ENCODE measurements at places on chromosomes 7 and 10. TPM values are rescaled to one million over a fixed set of nuclear protein-coding genes. Genes with fewer than 3 reads are reported as not detected.

- H3K27ac ChIP-seq, result no peak overlapping the region
- H3K36me3 ChIP-seq, result no peaks in the 10 kb centered on the region
- peaks cover 3% of the 10 kb centered on the region for H3K27me3 ChIP-seq
Measured at GRCh38 chr7:11833431-11833830, 1.4 kb upstream of the THSD7A start.

DNA sequence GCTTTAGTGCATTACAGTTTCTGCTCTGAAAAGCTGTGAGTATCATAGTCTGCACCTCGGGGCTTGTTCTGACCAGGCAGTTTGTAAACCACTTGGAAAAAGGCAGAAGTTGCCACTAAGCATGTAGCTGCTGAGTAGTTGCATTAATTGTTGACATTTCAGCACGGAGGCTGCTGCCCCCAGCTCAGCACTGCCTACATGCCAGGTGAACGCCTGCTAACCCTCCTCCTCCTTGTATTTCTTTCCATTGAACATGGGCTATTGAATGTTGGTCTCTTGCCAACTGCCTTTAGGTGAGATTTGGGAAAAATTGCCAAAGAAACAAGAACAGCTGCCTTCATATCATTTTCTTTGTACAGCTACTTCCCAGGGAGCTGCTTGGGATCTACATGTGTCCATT, 164.2 kb downstream of the RAPGEF5 start:
- no peak for DNase-seq
- no peak overlapping the region for H3K27ac ChIP-seq
- no peak overlapping the region for H3K4me3 ChIP-seq
- no peaks in the 10 kb centered on the region for H3K36me3 ChIP-seq
- H3K27me3 ChIP-seq, result no peaks in the 10 kb centered on the region
- H3K4me1 ChIP-seq, result no peaks in the 10 kb centered on the region

The BMPER gene
- total RNA-seq, result not detected

DNA sequence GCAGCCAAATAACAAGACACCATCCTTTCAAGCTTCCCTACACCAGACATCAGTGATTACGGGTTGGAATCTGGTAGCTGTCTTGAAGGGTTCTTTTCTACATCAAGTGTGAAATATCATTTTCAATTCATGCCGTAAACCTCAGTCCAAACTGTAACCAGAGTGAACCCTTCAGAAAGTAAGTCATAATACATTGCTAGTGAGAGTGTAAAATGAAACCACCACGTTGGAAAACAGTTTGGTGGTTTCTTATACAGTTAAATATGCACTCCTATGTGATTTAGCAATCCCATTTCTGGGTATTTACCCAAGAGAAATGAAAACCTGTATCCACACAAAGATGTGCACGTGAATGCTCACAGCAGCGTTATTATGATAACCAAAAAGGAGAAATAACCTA, 25.6 kb upstream of the ZC3HAV1L start:
- H3K4me1 ChIP-seq, result peaks cover 16% of the 10 kb centered on the region
- H3K36me3 ChIP-seq, result peaks cover 81% of the 10 kb centered on the region
- no peaks in the 10 kb centered on the region for H3K27me3 ChIP-seq

GRCh38 chr7:99848420-99849216, 20.8 kb downstream of the CYP3A43 start:
- no peaks in the 10 kb centered on the region for H3K36me3 ChIP-seq
- no peak for DNase-seq
- no peak overlapping the region for H3K27ac ChIP-seq
- H3K4me1 ChIP-seq, result no peaks in the 10 kb centered on the region

DNA sequence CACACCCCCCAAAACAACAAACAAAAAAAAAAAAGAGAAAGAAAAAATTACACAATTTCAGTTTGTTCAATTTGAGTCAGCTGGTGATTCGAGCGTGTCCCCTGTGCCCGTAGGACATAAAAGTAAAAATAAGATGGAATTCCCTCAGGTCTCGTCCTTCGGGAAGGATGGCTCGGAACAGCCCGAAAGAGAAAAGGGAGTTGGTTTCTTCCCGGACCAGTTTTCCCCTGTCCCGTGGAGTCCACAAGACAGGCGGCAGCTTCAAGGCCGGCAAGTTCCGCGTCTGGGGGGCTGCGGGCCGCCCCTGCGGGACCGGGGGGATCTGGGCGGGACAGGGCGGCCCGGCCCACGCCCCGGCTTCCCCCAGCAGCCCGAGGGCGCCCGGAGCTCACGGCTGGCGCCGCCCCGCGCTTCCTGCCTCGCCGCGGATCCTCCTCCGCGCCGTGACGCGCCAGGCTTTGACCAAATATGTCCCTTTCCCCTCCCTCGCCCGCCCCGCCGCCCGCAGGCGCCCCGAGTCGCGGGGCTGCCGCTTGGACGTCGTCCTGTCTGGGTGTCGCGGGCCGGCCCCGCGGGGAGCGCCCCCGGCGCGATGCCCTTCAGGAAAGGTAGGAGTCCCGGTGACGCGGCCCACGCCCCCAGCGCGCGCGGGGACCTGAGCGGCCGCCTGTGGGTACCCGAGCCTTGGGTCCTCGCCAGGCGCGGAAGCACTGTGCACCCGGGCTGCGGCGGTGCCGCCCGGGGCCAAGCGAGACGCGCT, 55.8 kb downstream of the RBM17 start:
- DNase-seq, result peak; percentile 87
- H3K27ac ChIP-seq, result peak overlapping the region; percentile 73
- peak overlapping the region; percentile 74 for H3K4me3 ChIP-seq
- H3K4me1 ChIP-seq, result peaks cover 45% of the 10 kb centered on the region
- H3K36me3 ChIP-seq, result no peaks in the 10 kb centered on the region

DNA sequence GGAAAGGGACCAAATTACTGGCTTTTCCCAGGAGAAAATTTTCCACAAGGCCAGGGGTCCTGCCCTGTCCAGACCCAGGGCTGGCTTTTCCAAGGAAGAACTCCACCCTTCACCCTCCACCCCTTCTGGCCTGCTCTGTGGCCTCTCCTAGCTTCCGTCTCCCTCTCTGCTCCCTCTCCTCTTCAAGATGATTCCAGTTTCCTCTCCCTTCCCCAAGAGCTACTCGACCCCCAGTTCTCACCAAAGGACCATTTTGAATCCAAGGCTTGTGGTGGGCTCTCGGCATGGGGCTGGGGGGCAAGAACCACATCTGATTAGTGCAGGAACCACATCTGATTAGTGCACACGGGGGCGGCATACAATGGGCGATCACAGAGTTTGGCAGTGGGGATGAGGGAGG, 7.7 kb downstream of the CHAT start:
- no peak for DNase-seq
- H3K27me3 ChIP-seq, result peaks cover 5% of the 10 kb centered on the region
- H3K4me1 ChIP-seq, result no peaks in the 10 kb centered on the region
- no peak overlapping the region for H3K4me3 ChIP-seq
- H3K27ac ChIP-seq, result no peak overlapping the region

DNA sequence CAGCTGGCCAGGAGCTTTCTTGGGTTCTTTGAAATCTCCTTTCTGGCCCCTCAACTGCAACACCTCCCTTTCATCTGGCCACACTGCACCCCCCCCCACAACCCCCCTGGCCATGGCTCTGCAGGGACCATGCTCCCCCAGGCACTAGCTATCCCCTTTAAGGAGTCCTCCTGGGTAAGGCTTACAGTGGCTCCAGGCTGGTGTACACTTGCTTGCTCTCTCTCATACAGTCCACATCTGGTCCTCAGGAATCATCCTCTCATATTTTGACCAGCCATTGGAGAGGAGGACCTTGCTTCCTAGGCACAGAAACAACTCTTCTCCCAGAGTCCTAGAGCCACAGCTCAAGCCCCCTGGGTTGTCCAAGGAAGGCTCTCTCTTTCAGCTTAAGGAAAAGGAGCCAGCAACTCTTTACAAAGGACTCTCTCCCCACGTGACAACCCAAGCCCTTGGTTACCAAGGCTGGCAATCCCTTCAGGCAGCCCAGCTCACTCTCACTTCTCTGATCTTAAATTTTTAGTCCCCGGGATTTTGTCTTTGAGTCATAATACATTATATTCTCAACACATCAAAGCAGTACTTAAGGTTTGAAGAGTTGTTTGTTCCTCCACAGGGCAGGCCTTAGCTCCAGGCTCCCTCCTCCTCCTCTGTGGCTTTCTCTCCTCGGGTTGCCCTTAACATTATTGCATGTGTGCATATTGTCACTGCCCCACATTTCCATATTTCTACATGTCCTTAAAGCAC, 9.9 kb downstream of the GARIN1A start:
- H3K27ac ChIP-seq, result no peak overlapping the region
- no peaks in the 10 kb centered on the region for H3K4me1 ChIP-seq
- DNase-seq, result no peak
- H3K27me3 ChIP-seq, result no peaks in the 10 kb centered on the region
- no peaks in the 10 kb centered on the region for H3K36me3 ChIP-seq
- H3K4me3 ChIP-seq, result no peak overlapping the region

The RBP4 gene
- total RNA-seq, result not detected

DNA sequence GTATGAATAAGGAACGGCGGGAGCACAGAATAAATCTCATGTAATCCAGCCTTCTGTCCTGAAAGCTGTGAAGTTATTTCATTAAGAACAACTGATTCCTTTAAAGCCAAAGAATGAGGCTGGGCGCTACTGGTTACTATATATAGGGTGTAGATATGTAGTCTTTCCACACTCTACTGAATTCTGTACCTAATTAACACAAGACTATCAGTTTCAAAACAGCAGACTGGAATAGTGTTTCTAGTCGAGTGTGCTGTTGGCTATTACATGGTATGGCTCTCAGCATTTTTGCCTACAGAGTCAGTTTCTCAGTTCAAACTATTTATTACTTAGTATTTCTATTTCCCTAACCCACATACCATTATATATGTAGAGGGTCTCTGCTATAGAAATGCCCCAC, 163.3 kb downstream of the THSD7A start:
- no peaks in the 10 kb centered on the region for H3K27me3 ChIP-seq
- no peak overlapping the region for H3K27ac ChIP-seq
- DNase-seq, result no peak

DNA sequence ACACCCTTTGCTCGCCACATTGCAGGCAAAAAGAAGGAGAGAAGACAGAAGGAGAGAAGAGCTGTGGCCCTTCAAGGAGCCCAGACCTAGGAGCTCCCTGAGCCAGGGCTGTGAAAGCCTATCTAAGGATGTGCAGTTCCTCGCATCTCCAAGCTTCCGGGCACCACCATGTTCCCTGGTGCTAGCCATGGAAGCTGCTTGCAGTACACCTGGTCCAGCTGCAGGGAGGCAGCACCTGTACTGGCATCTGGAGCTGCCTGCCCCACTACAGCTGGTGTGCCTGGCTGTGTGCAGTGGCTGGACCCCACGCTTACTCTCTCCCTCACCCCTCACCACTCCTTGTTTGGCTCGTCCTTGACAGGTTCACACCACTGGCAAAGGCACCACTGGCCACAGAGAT, 1111.8 kb upstream of the POT1 start:
- no peak for DNase-seq
- H3K4me3 ChIP-seq, result no peak overlapping the region
- no peaks in the 10 kb centered on the region for H3K27me3 ChIP-seq
- no peaks in the 10 kb centered on the region for H3K36me3 ChIP-seq

DNA sequence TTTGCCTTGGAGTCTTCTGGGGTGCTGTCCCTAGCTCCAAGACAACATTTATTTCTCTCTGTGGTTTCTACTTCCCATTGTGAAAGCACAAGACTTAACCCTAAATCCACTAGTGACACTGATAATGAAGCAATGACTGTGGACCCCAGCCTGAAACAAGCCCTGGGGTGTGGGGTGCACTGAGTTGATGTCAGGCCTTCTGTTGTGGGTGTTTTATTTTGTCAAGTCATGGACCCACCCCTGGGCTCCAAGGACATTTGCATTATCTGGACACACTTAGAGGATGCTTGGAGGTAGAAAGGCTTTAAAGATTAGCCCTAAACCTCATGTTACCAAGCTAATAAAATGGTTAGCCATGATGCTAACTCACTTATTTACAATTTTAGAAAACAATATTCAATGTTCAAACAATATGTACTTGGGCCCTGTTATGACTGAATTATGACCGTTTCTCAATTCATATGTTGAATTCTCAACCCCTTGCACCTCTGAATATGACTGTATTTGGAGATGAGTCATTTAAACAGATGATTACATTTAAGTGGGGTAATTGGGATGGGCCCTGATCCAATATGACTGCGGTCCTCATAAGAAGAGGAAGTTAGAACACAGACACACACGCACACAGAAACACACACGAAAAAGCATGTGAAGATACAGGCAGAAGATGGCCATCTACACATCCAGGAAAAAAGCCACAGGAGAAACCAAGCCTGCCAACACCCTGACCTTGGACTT, 137.2 kb upstream of the IGFBP3 start:
- H3K27me3 ChIP-seq, result no peaks in the 10 kb centered on the region
- no peak for DNase-seq
- H3K27ac ChIP-seq, result no peak overlapping the region

GRCh38 chr10:12699781-12700556, 301.5 kb downstream of the CCDC3 start:
- H3K4me1 ChIP-seq, result no peaks in the 10 kb centered on the region
- H3K4me3 ChIP-seq, result no peak overlapping the region
- H3K27ac ChIP-seq, result no peak overlapping the region
- no peaks in the 10 kb centered on the region for H3K27me3 ChIP-seq
- no peaks in the 10 kb centered on the region for H3K36me3 ChIP-seq
- no peak for DNase-seq

GRCh38 chr10:79013406-79013987, 55.3 kb upstream of the ZMIZ1 start:
- no peaks in the 10 kb centered on the region for H3K27me3 ChIP-seq
- no peaks in the 10 kb centered on the region for H3K4me1 ChIP-seq

DNA sequence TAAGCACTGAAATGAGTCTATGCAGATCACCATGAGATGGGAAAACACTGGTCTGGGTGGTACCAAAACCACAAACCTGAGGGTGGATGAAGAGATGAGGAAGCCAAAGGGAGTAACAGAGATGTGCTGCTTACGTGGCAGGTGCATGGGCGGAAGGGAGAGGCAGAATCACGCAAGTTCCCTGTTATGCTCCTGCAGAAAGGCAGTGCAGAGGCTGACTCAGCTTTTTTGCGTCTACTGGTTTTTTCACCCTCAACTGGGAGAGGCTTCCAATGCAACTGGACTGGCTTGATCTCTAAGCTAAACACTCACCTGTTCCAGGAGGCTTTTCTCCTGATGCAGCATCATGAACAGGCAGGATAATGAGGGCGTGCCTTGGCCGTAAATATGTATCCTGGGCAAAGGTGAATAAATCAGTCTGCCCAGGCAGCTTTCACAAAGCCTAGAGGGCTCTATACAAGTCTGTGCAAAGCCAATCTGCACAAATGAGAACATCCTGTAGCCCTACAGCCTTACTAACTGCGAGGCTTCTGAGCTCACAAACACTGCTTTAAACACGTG, 95.4 kb upstream of the AFAP1L2 start:
- peaks cover 84% of the 10 kb centered on the region for H3K4me1 ChIP-seq
- H3K27ac ChIP-seq, result no peak overlapping the region

- no peaks in the 10 kb centered on the region for H3K27me3 ChIP-seq
- no peaks in the 10 kb centered on the region for H3K36me3 ChIP-seq
- H3K4me3 ChIP-seq, result no peak overlapping the region
Measured at GRCh38 chr10:4068629-4069028, 283.6 kb upstream of the KLF6 start.

The NKX1-2 gene
- not detected for total RNA-seq

The PALD1 gene
- total RNA-seq, result 0.20 TPM

DNA sequence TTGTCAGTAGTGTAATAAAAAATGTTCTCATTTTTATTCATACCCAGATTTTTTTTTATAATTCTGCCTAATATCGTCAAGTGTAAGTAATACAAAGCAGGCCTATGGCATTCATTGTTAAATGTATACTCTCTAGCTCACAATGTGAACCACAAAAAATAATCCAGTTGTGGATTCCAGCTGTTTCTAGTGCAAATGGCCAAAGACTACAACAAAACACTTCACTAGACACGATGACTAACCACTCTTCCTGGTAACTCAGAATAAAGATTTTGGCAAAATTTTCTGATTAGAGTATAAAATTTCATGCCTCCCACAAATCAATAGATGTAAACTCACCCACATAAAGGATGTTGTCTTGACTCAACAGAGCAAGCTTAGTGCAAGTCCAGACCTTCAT, 396.6 kb downstream of the DGKB start:
- H3K4me1 ChIP-seq, result no peaks in the 10 kb centered on the region
- H3K4me3 ChIP-seq, result no peak overlapping the region
- H3K27ac ChIP-seq, result no peak overlapping the region
- no peaks in the 10 kb centered on the region for H3K36me3 ChIP-seq
